ENCODE measurements at places on chromosomes 2 and 18. TPM values are rescaled to one million over a fixed set of nuclear protein-coding genes. Genes with fewer than 3 reads are reported as not detected.

DNA sequence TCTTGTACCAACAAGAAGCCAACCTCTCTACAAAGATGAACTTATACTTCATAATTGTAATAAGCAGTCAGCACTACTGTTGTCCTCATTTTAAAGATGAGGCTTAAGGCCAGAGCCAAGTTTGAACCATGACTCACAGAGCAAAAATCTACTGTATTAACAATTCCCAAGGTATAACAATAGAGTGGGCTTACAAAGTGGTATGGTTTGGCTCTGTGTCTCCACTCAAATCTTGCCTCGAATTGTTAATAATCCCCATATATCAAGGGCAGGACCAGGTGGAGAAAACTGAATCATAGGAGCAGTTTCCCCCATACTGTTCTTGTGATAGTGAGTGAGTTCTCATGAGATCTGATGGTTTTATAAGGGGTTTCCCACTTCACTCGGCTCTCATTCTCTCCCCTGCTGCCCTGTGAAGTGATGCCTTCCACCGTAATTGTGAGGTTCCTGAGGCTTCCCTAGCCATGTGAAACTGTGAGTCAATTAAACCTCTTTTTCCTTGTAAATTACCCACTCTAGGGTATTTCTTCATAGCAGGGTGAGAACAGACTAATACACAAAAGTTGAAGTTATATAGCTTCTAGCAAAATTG is 19.5 kb downstream of the MRPL44 start:
- DNase-seq: no peak

- DNase-seq: peak; percentile 17
These were observed 84.9 kb downstream of the SOX11 start for GRCh38 chr2:5777131-5777535.

Gene CACNB4
- 3.3 TPM for total RNA-seq

Gene TRIM43
- not detected for total RNA-seq
